ENCODE measurements at places on chromosomes 6 and 20.

GRCh38 chr20:10774357-10774943 lies 100.7 kb upstream of the JAG1 start:
- DNase-seq, result no peak

DNA sequence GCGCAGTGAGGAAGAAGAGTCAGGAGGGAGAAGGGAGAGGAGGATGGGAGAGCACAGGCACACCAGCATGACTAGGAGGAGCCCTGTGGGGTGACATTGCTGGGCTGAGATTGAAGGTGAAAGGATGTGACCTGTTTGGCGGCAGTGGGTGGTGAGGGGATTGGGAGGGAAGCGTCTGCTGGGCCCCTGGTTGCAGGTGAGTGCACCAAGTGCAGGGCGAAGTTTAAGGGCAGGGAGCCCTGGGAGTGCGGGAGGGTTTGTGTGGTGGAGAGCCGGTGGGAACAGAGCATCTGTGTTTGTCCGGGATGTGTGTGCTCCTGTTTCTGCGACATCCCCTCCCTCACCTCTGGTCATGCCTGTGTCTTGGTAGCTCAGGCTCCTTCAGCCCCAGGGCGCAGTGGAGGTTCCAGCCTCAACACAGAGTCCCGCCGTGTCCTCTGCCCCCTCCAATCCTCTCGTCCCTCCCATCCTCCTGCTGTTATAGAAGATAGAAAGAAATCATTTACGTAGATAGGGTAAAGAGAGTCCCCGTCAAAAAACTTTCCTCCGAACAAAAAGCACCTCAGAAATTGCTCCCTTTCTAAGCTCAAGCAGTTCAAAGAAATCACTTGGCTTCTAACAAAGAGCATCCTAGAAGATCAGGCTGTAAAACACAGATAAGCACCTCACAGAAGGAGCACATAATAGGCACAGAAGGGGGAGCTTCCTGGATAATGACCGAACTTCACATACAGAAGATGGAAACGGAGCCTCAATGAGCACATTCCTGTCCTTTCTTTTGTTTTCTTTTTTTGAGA lies 25.0 kb downstream of the ULBP1 start:
- no peak for DNase-seq

DNA sequence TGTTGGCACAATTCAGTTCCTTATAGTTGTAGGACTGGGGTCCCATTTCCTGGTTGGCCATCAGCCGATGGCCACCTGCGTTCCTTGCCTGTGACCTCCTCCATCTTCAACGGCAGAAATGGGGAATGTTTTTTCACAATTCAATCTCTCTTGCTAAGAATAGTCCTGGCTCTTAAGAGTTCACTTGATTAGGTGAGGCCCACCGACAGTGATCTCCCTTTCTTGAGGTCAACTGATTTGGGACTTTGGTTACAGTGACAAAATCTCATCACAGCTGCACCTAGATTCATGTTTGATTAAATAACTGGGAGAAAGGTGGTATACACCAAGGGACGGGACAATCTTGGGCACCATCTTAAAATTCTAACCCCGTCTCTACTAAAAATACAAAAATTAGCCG lies 139.1 kb upstream of the DTNBP1 start:
- no peak for DNase-seq

DNA sequence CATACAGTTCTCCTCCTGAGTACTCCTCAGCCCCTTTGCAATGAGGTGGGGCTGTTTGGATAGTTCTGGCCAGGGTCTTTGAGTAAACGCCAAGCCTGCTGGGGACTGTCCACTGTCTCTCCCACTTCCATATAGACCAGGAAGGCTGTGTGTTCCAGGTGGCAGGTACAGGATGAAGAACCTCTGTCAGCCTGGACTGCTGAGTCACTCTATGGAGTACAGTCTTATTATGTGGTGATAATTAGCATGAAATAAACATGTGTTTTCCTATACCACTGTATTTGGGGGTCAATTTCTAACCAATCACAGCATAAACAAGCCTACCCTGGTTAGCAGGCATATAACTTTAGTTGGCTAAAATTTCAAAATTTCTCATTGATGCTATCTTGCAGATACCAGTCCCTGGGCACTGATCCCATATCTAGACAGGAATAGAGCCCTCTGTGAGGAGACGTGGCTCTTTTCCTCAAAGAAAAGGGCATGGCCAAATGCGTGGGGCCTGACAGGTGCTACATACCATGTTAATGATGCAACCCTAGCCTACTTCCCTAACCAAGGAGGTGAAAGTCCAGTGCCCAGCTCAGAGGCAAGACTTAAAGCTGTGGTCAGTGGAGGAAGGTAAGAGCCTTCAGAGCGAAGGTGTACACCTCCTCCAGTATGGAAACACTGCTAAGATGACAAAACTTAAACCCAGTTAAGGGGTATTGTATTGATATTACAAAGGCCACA lies 4.5 kb upstream of the ALDH8A1 start:
- no peak for DNase-seq

DNA sequence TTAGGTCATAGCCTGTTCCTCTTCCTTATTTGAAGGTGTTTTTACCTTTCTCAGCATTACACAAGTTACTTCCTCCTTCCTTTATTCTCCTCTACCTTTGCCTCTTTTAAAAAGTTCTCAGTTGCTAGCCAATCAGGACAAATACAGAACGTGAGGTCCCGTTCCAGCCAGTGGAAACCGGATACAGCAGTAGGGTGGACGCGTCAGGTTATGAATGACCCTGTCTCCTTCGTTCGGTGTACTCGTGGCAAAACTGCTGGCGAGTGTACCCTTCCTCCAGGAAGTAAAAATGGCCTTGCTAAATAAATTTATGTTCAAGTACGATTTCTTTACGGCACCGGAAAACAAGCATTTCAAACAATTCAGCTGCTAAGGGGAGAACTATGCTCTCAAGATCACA lies 77.0 kb upstream of the MLN start:
- DNase-seq, result no peak

GRCh38 chr6:50586331-50586675 lies 127.0 kb upstream of the TFAP2D start:
- DNase-seq, result no peak

DNA sequence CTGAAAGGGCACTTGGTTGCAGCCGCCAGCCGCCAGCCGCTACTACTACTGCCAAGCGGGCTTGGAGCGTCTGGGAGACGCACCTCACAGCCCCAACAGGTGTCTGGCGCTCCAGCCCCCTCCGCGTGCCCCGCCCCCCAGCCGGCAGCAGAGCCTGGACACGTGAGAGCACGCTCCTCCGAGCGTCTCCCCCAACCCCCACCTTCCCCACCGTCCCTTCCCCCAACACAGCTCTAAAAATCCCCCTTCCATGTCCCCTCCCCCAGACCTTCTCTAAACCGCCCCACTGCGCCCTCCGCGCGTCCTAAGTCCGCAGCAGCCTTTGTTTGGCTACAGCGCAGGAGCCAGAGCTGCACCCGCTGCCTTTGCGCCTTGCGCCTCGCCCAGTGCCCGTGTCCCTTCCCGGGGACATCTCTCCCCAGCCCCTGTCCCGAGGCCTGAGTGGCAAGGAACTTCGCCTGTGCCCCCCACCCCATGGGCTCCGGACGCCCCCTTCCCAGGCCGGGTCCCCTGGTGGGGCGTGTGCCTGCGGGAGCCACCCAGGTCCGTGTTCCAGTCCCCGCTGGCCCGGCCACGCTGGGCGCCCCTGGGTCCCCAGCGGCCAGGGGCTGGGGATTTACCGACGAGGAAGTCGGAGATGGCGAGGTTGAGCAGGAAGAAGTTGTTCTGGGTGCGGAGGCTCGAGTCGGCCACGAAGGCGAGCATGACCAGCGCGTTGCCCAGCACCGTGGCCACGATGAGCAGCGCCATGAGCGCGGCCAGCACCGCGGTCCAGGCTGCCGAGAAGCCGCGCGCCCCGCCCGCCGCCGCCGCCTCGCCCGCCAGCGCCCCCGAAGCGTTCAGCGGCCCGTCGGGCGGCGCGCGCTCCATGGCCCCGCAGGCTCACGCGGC lies 732 bp downstream of the HRH3 start:
- no peak for DNase-seq

GRCh38 chr6:3731700-3732099 lies 19.8 kb downstream of the PXDC1 start:
- no peak for DNase-seq

- DNase-seq, result no peak
Measured at GRCh38 chr6:93684339-93684738, 265.0 kb upstream of the EPHA7 start.

- DNase-seq, result no peak
Measured at GRCh38 chr20:56273491-56273890, 25.0 kb downstream of the MC3R start.

DNA sequence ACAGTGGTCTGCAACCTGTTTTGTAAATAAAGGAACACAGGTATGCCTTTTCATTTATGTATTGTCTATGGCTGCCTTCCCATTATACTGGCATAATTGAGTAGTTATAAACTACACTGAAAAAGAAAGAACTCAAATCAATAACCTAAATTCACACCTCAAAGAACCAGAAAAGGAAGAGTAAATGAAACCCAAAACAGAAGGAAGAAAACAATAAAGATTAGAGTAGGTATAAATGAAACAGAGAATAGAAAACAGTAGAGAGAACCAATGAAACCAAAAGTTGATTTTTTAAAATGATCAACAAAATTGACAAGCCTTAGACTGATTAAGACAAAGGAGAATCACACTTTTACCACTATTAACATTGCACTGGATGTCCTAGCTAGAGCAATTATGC lies 34.7 kb downstream of the FAM184A start:
- no peak for DNase-seq

Measured in GM12878 (cell line).